Amniotic stem cell (primary cell): ENCODE measurements at places on chromosomes 4 and X.
A peak's percentile ranks its signal among the peaks of the same experiment; 100 is the strongest.

- DNase-seq = no peak
These were observed 93.1 kb downstream of the GATB start for GRCh38 chr4:151667666-151668065.

DNA sequence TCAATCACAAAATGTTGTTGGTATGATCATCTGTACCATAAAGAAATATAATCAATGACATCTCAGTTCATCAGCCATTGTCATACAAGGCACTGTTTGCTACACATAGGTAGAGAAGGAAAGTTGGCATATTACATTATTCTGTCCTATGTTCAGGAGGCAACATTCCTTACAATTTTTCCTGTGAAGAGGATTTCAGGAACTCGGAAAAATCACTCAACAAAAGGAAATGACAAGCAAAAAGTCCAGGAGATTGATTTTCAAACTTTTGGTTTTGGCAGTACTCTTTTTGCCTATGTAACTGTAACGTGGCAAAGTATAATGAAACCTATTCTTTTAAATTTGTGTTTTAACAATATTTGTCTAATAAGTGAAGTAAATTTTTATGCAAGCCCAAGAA, 131.3 kb downstream of the MAB21L2 start:
- DNase-seq = no peak

- DNase-seq = no peak
These were observed 146.0 kb upstream of the BANK1 start for GRCh38 chr4:101644516-101644915.

GRCh38 chrX:108138814-108139702, 47.5 kb downstream of the ATG4A start:
- no peak for DNase-seq

GRCh38 chr4:10809905-10810304, 125.3 kb upstream of the CLNK start:
- DNase-seq = no peak

GRCh38 chr4:153679486-153679885, 4.6 kb upstream of the TLR2 start:
- DNase-seq = no peak

DNA sequence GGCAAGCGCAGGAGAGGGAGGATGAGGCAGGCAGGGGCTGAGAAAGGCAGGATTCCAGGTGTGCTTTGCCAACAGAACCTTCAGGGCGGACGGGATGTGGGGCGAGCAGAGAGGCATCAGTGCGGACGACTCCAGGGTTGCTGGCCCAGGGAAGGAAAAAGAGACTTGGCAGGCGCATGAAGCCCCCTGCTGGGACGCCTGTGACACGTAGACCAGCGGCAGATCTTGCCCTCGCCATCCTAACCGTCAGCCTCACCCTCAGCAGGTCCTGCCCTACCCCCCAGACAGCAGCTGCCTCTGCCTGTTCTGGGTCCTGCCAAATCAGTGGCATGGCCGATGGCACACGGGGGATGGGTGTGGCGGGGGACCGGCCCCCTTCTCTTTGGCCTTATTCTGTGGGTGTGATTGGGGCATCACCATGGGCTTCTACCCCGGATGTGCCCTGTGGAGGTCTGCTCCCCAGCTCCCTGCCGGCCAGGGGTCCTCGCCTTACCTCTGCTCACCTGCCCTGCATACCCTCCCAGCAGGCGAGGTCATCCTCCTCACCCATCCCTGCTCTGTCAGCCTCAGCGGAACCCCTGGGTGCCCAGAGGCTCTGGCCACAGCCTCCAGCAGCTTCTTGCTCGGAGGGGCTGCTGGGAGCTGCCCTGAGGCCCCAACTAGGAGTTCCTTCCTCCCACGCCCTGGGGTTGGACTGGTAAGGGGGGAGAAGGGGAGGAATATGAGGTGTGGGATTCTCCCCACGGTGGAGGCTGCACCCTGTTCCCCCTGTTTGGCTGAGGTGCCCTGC, 2.9 kb upstream of the SH3BP2 start:
- DNase-seq = no peak

- no peak for DNase-seq
These were observed 5.9 kb downstream of the ZFYVE28 start for GRCh38 chr4:2412534-2412884.

DNA sequence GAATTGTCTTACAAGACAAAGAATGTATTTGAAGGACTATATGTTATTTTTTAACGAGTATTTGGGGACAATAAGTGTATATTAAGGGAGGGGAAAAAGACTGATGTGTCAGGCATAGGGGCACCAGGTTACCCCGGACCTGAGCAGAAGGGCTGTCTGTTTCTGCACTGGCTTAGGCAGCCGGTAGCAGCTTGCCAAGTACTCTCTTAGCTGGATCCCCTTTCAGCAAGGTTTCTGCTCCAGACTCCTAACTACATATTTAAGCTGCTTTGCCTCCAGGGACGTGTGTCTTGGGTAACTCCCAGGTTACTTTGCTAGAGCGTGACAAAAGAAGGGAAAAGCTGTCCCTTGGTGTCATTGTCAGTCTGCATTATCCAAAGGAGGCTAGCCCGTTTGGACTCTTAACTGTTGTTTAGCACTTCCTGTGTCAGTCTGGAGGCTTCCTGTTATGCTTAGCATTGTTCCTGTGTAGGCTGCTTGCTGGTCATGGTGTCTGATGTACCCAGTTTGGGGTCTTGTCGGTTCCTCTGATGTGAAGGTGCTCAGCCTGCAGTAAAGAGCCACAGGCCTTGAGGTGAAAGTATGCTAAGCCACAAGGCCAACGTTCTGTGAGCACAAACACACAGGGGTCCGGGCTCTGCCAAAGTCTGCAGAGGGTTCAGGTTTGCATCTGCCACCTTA, 11.6 kb downstream of the CXCR3 start:
- DNase-seq = no peak

GRCh38 chr4:75822416-75822815, 79.8 kb downstream of the PPEF2 start:
- DNase-seq = no peak

- DNase-seq = no peak
These were observed 105.5 kb upstream of the NEIL3 start for GRCh38 chr4:177204126-177204525.

DNA sequence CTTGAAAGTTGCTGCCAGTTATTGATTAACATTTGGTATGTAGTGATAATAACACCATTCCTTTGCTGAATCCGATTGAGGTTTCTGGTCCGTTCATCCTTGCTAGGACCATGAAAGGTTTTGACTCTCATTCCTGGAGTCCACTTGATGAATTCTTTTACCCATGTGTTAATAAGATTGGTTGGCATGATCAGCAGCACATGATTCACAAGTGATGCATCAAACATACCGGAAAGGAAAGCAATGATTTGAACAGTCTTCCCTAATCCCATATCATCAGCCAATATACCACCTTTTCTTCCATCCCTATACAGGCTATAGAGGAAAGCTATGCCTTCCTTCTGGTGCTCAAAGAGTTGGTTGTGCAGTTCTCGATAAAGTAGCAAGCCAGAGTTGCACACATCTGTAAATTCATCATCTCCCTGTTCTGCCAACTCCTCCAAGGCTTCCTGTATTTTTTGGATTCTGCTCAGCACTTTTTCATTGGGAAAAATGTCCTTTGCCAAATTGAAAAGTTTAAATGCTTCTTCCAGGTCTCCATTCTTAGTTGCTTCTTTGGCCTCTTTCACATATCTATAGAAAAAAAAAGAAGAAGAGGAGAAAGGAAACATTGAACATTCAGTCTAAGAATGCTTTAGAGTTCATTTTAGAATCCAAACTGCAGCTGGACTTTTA, 26.7 kb downstream of the PIN4 start:
- no peak for DNase-seq

- DNase-seq = no peak
These were observed 61.8 kb downstream of the CAMK2D start for GRCh38 chr4:113699772-113700171.

GRCh38 chr4:175297965-175298565, 379.9 kb downstream of the ADAM29 start:
- DNase-seq = no peak

GRCh38 chr4:88858752-88859151, 161.1 kb upstream of the NAP1L5 start:
- no peak for DNase-seq

- DNase-seq = no peak
These were observed 91.7 kb upstream of the HPGD start for GRCh38 chr4:174613979-174614378.

- DNase-seq = no peak
These were observed 10.3 kb upstream of the FGFBP1 start for GRCh38 chr4:15948826-15949225.

- DNase-seq = no peak
These were observed 81.2 kb downstream of the SPRY1 start for GRCh38 chr4:123477711-123478209.

DNA sequence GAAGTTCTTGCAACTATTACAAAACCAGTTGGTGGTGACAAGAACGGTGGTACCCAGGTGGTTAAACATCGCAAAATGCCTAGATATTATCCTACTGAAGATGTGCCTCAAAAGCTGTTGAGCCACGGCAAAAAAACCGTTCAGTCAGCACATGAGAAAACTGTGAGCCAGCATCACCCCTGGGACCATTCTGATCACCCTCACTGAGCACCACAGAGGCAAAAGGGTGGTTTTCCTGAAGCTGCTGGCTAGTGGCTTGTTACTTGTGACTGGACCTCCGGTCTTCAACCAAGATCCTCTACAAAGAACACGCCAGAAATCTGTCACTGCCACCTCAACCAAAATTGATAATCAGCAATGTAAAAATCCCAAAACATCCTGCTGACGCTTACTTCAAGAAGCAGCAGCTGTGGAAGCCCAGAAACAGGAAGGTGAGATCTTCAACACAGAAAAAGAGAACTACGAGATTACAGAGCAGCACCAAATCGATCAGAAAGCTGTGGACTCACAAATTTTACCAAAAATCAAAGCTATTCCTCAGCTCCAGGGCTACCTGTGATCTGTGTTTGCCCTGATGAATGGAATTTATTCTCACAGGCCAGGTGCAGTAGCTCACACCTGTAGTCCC, 21.4 kb upstream of the SLC10A6 start:
- no peak for DNase-seq

GRCh38 chr4:12293906-12294525, 865.3 kb upstream of the HS3ST1 start:
- no peak for DNase-seq

- DNase-seq = no peak
These were observed 2.3 kb downstream of the IRF2 start for GRCh38 chr4:184471881-184472613.

- peak; percentile 43 for DNase-seq
These were observed 1011.7 kb upstream of the PCDH7 start for GRCh38 chr4:29708473-29708872.

DNA sequence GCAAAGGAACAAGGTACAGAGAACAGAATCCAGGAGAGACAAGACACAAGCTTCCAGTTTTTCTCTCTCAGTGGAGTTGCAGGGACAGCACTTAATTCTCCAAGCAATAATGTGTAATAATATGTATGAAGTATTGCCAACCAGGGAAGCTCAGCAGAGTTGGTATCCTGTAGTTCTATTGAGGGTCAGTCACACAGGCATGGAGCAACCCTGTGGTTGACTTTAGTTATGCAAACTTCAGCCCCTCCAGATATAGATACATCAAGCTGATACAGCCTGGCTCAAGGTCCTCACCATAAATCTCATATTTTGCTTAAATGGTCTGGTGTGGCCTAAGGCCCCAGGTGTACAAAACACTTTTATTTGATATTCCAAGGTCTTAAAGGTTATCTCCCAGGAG, 248.6 kb upstream of the EPHA5 start:
- DNase-seq = no peak

GRCh38 chrX:30313322-30313721, 4.1 kb upstream of the NR0B1 start:
- DNase-seq = no peak

- DNase-seq = no peak
These were observed 8.4 kb upstream of the MEPE start for GRCh38 chr4:87824352-87824751.

- DNase-seq = no peak
These were observed 60.8 kb upstream of the XAGE1B start for GRCh38 chrX:52577464-52578173.

DNA sequence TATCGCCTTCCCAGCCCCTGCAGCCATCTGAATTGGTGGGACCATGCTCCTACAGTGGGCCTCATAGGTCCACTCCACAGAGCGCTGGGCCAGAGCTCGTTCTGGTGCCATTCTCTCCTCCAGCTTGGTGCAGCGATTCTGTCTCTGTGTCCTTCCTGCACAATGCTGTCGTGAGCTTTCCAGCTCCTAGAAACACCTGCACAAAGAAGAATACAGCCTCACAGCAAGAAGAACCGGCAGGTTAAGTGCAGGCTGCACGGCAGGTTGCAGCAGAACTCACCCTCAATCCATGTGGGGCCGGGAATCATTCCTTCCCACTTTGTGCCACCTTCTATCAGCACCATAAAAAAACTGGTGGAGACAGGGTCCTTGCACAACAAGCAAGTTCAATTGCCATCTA, 101.2 kb upstream of the ENPP6 start:
- no peak for DNase-seq

GRCh38 chrX:2183193-2183725, 317.5 kb downstream of the DHRSX start:
- DNase-seq = no peak

GRCh38 chrX:47936224-47936939, 67.4 kb downstream of the ZNF182 start:
- no peak for DNase-seq

DNA sequence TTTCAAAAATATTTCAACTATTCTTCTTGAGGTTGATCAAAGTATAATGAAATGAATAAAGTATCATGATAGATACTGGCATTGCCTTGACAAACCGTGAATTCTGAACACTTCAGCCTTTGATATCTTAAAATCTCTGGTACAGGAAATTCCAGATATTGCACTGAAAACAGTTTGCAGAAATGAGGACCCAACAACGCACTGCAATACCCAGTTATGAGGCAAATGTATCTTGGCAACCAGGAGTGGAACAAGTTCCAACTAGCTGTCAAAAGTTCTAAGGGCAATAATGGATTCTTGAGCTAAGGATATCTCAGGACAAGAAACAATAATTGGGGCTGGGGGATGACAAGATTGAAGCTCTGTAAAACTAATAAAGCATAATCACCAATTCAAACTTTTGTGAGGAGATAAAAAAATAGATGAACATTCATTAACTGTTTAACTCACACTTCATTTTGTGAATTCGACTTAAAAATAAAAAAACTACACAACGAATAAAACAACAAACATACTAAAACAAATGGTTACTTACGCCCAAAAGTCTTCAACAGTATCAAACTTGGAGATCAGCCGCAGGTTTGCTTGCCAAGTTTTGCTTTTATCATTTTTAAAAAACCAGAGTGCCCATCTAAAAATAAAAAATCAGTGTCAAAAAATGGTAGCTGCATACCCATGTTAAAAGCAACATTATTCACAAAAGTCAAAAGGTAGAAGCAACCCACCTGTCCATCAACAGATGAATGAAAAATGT, 38.1 kb downstream of the EIF4E start:
- no peak for DNase-seq

DNA sequence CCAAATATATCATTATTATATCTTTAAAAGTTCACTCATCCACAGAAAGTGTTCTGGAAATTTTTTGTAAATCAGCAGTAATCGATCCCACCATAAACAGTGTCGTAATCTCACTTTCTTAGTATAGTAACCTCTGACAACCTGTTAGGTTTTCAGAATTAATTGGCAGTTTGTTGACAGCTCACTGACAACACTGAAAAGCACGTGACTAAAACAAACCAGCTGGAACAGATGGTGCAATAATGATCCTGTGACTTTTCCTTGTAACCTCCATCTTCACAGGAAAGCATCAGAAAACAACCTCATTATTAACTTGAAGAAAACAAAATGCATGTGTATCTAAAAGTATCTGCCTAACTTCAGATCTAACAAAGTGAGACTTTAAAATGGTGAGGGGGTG, 48.5 kb downstream of the FSTL5 start:
- DNase-seq = no peak

- DNase-seq = no peak
These were observed 88.4 kb downstream of the GPR143 start for GRCh38 chrX:9677098-9677739.

- no peak for DNase-seq
These were observed 17.4 kb downstream of the FAM199X start for GRCh38 chrX:104183685-104184084.
